Inflammatory macrophage (primary cell): ENCODE measurements at places on chromosomes 11 and 22.

DNA sequence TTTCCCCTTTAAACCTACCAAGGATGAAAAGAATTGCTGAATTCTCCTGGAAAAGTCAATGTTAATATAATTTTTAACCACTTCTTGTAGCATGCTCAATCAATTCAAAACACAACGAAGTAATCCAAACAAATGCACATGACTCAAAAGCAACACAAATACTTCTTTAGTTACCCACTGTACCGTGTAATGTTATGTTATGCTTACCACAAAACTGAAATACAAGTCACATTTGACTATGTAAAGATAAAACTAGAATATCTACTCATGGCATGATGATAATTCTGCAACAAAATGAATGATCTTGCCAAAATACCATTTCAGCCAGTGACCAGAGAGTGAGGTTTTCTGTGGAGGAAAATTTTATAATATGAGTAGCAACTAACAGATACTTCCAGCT is 587.0 kb downstream of the DLG2 start:
- no peak for DNase-seq

- no peak for DNase-seq
Measured at GRCh38 chr11:79173615-79174014, 267.2 kb downstream of the TENM4 start.

GRCh38 chr11:125685228-125685627 is 4.6 kb upstream of the ACRV1 start:
- no peak for DNase-seq

GRCh38 chr11:34439610-34440198 is 970 bp downstream of the CAT start:
- DNase-seq = peak; percentile 1

DNA sequence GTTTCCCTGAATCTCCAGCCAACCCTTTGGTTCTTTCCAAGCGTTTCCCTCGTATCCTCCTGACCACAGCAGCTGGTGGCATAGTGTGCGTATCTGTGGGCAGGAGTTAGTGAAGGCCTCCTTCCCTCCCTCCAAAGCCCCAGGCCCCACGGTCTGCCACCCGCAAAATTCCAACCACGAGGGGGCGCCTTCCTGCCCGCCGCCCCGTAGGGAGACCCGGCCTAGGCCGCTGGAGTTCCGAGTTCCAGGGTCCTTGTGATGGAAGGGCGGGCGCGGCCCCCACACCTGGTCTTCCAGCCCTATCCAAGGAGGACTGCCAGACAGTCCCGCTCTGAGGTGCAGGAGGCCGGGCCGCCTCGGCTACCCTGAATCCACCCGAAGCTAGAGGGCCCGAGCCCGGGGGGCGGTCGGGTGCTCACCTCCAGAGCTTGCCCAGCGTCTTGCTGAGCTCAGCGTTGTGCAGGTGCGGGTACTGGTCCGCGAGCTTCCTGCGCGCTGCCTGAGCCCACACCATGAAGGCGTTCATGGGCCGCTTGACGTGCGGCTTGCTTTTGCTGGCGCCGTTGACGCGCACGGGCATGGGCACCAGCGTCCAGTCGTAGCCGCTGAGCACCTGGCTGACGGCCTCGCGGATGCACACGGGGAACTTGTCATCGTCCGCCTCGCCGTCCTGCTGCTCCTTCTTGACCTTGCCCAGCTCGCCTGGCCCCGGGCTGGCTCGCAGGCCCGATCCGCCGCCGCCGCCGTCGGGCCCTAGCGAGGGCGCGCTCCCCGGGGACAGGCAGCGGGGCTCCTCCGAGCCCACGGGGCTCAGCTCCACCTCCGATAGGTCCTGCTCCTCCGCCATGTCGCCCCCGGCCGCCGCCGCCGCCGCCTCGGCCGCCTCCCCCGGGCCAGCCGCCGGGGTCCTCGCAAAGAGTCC is 1.2 kb downstream of the SOX10 start:
- no peak for DNase-seq

DNA sequence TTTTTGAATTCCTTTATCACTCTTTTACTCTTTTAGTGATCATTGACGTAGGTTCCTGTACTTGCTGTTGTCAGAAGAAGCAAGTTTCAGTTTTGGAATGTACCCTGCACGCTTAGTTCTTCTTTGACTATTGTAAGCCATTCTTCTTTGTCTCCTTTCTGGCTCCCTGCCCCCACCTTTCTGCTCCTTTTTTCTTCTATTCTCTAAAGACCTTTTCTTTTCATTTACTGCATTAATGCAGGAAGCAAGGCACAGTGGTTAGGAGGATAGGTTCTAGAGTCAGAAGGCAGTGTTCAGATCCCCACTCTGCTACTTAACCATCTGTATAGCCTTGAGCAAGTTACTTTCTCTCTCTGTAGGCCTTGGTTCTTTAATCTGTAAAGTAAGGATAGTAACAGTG is 33.7 kb upstream of the RAG2 start:
- DNase-seq = no peak

DNA sequence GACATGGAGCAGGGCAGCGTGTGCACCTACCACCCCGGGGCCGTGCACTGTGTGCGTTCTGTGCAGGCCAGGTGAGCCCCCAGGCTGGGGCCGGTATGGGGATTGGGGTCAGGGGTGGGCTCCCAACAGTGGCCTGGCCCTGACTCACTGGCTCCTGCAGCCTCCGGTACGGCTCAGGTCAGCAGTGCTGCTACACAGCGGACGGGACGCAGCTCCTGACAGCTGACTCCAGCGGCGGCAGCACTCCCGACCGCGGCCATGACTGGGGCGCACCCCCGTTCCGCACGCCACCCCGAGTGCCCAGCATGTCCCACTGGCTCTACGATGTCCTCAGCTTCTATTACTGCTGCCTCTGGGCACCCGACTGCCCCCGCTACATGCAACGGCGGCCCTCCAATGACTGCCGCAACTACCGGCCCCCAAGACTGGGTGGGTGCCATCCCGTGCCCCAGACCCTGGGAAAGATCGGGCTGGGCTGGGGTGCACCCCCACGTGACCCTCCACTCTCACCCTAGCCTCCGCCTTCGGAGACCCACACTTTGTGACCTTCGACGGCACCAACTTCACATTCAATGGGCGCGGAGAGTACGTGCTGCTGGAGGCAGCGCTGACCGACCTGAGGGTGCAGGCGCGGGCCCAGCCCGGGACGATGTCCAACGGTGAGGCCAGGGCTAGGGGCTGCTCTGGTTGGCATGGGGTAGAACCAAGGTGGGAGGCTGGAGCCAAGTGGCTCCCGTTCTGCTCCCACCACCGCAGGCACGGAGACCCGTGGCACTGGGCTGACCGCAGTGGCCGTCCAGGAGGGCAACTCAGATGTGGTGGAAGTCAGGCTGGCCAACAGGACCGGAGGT is 4.4 kb downstream of the SUSD2 start:
- no peak for DNase-seq

- DNase-seq = peak; percentile 40
Measured at GRCh38 chr11:94171693-94172440, 43.2 kb downstream of the PANX1 start.

DNA sequence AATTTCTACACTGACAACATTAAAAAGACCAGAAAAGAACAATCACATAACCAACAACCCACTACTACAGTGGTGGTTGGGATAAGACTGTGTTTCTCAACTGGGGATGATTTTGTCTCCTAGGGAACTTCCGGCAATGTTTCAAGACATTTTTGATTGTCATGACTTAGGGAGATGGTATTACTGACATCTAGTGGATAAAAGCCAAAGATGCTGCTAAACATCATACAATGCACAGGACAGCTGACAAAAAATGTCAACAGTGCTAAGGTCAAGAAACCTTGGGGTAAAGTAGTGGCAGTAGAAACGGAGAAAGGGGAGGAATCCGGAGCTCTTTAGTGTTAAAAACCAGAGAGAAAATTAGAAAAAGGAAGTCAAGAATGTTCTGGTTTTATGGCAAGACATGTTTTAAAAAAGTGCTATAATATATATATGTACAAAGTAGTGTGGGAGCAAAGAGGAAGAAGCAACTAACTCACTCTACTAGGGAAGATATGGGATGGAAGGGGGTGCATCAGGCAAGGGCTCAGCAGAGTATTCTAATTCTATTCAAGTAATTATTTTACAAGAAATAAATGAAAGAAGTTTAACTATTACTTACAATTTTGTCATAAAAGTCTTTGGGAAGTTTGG is 37.2 kb downstream of the CKAP5 start:
- peak; percentile 39 for DNase-seq
